ENCODE measurements at places on chromosomes 4 and X.

DNA sequence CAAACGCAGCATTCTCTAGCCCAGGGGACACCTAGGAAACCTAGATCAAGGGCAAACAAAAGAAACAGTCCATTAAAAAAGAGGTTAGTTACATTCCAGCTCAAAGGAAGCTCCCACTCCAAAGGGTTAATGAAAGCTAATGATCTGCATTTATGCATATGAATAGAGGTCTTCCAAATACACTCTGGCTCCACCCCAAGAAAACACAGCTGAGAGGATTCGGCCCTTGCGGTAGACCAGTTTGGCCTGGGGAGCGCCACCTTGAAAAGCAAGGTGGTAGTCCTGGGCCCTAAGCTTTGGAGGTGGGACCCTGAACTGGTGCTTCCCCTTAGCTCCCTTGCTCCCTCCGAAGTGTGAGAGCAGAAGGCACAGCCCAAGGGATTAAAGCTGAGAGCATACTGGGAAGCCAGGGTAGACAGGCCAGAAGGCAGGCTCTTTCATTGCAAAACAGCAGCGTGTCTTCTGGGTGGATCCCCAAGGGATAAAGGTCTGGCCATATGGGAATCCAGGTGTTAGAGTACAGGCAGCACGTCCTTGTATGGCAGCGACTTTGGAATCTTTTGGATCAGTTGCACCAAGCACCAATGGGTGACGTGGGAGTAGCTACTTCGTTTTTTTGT is 3.7 kb downstream of the GABRQ start:
- DNase-seq: no peak

- no peak for DNase-seq
These were observed 57.6 kb upstream of the TBC1D9 start for GRCh38 chr4:140813804-140814203.

- DNase-seq: no peak
These were observed 86.3 kb downstream of the FBXL5 start for GRCh38 chr4:15568821-15569220.

DNA sequence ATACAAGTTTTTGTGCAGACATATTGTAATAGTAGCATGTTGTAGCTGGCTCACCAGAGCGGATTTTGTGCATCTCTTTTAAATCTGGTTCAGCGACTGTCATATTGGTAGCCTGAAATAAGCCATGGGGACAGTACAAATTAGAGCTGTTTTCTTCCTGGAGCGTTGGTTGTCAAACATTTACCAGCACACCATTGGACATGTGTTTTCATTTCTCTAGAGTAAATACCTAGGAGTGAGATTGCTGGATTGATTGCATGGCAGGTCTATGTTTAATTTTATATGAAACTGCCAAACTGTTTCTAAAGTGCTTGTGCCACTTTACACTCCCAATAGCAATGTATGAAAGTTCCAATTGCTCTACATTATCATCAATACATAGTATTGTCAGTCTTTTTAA is 2.6 kb upstream of the ARAF start:
- DNase-seq: no peak

GRCh38 chrX:538311-538710 is 92.3 kb upstream of the SHOX start:
- DNase-seq: no peak
